ENCODE measurements at places on chromosomes 5 and 9.

DNA sequence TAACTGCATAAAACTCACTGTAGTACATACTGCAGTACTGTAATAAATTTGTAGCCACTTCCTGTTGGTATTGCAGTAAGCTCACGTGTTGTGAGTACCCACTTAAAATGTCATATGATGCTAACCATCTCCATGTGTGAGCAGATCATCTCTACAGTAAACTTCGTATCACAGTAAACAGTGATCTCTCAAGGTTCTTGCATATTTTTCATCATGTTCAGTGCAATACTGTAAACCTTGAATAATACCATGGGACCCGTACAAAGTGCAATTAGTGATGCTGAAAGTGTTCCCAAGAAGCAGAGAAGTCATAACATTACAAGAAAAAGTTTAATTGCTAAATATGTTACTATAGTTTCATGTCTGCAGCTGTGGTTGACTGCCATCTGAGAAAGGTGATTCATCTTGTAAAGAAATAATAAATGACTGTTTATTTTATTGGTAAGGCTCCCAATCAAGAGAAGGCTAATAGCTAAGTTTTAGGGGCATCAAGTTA lies 253.8 kb upstream of the POU5F2 start:
- no peak for DNase-seq

- no peak for DNase-seq
Measured at GRCh38 chr9:94944626-94945025, 218.1 kb downstream of the AOPEP start.

DNA sequence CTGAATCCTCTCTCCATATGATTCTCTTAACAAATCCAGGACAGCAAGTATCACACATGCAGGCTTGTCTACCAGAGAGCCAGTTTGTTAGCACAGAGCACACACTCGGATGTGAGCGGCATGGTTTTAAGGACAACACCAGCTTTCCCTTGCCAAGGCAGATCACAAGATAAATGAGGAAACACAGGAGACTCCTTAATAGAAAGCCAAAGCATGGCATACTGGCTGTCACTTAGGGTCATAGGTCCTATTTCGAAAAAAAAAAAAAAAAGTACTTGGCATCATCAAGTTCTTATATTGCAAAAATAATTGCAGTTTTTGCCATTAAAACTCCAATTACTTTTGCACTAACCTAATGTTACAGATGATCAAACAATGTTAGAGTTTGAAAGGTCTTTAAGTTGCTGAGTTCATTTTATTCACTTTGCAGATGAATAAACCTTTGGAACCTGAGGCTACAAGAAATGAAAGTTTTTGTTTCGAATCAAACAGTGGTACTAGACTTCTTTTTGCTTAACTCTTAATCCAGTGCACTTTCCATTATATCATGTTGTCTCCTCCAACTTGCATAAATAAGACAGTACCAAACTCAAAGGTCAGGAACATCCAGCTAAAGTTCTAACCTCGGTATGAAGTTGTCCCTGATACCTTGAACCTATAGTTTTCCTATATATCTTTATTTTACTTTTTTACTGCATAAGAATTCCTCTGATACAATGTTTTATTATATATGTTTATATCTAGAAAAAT lies 138.5 kb downstream of the MPDZ start:
- no peak for DNase-seq

GRCh38 chr5:35880156-35880555 lies 23.5 kb downstream of the IL7R start:
- no peak for DNase-seq

GRCh38 chr9:113187929-113188595 lies 33.0 kb downstream of the FKBP15 start:
- DNase-seq = no peak

GRCh38 chr9:74783408-74783807 lies 104.3 kb downstream of the TRPM6 start:
- no peak for DNase-seq

DNA sequence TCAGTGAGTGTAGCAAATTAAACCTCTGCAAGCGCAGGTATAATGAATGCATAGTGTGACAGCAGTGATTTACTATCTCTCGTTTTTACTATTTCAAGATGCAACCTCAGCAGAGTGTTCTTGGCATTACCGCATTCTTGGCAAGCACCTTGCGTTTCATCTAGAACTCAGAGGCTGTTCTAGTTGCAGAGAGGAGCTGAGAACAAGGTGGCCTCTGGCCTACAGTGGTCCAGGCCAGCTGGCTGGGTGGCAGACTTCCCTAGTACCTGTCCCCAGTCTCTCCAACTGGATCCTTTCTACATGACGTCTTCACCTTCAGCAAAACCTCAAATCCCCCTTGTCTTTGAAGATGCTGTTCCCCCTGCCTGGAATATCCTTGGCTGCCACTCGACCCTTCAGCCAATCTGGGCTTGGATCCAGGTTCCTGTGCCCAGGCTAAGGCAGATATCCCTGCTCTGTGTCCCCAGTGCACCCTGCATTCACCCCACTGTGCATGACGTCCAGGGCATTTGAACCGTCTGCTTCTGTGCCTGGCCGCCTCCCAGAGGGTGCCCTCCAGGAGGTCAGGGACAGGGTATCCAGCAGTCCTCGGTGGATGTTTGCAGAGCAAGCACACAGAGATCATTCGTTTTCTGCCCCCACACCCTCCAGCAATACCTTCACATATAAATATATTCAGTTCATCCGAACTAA lies 120.4 kb upstream of the CPEB4 start:
- DNase-seq = no peak

- no peak for DNase-seq
Measured at GRCh38 chr5:146018514-146019375, 82.4 kb downstream of the SH3RF2 start.

- DNase-seq = peak; percentile 58
Measured at GRCh38 chr5:168114444-168115017, 176.9 kb upstream of the WWC1 start.

DNA sequence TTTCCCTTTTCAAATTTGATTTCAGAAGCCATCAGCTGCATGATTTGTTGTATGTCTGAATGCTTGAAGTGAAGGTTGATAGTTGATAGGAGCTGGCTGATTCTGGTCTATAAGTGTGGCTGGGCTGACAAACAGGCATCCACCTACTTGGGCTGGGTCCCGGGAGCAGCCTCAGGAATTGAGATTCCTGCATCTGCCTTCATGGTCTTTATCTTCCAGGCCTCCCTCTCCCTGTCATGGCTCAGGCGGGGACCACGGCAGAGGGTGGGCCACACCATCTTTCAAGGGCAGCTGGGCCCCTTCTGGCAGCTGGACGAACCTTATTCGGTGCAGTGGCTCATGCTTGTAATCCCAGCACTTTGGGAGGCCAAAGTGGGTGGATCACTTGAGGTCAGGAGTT lies 55.9 kb downstream of the ROPN1L start:
- no peak for DNase-seq

- no peak for DNase-seq
Measured at GRCh38 chr9:27194401-27195091, 85.5 kb downstream of the TEK start.

DNA sequence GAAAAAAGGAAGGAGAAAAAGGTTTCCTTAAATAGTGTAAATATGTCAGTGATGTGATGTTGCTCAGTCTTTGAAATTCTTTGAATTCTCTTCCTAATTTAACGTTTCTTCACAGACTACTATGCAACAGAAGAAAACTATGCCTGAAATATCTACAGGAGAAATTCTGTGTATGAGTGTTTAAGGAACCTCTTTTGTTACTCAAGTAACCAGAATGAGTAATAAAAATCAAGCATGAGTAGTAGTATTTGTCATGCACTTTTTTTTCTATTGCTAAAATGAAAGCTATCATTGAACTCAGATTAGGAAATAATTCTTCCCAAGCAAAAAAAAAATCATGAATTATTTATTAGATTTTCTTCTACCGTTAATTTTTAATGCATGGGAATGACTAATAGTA lies 20.3 kb upstream of the THG1L start:
- no peak for DNase-seq

- DNase-seq = no peak
Measured at GRCh38 chr5:8491254-8491653, 622.3 kb downstream of the MTRR start.

GRCh38 chr5:138463419-138464007 lies 1.8 kb upstream of the EGR1 start:
- no peak for DNase-seq

DNA sequence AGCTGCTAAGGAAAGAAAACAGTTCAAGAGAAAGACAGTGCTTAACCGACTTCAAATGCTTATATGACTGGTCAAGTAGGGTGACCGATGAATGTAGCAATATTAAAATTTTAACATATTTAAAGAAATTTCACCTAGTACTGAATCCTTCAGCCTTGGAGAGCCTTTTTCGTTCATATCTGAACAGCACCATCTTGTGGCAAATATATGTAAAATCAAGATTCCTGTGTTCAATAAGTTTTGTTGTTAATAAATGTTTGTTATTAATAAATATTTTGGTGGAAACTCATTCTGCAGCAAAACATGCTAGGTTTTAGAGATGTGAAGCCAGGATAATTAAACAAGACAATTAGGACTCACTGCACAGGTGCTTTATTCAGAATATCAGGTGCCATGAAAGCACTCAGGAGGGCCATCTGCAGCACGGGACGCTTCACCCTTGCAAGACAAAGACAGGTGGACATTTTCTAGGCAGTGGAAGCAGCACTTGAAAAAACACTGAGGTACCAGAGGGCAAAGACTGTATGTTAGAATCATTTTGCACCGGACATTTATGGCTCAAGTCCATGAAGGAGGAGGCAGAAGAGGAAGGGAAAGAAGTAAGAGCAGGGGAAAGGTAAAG lies 15.6 kb downstream of the TICAM2 start:
- no peak for DNase-seq

GRCh38 chr9:136611606-136612005 lies 51.1 kb upstream of the EGFL7 start:
- no peak for DNase-seq

DNA sequence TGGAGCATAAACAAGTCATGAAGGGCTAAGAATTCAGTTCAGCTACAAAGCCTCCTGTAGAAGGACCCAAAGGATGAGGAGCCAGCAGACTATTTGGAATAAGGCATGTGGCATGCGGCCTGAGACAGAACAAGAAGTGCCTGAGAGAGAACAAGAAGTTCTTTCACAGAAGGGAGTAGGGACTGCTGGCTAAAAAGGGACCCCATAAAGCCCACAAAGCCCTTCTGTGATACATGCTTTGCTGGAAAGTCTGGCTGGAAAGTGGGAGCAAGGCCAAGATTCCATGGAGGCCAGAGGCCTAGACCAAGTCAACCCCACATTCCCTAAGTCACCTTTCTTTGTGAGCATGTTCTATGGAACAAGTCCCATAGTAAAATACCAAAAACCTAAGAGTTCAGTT lies 35.9 kb upstream of the UBAP2 start:
- DNase-seq = no peak

- DNase-seq = no peak
Measured at GRCh38 chr9:82356871-82357270, 368.3 kb downstream of the SPATA31D1 start.

DNA sequence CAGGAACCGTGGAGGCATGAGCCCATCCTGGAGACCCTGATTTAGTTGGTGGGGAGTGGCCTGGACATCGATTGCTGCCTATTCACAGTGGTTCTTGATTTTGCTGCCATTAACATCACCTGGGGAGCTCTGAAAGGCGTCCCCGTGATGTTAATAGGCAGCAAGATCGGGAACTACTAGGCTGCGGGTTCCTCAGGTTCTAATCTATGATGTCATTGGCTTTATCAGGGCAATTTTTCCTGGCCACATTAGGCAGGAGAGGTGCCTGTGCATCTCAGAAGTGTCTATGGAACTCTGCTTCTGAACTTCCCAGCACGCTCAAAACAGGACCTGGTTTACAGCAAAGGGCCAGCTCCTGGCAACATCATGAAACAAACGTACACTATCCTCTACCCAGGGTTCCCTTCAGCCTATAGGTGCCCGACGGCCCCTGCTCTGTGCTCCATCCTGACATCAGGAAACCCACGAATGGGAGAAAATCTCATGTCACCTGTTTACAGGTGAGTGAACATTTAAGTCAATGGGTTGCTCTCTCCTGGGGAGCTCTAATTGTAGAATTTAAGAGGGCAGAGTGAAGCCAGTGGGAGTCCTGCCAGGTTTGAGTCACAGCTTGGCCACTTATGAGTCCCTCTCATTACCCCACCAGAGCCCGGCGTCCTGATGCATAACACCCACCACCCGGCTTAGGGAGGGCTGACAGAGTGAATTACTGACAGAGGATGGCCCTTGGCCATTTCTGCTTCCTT lies 49.4 kb downstream of the ROPN1L start:
- DNase-seq = no peak
